Ascending aorta (tissue), 2 donors: ENCODE measurements at places on chromosomes 1 and 21. TPM values are rescaled to one million over a fixed set of nuclear protein-coding genes. Genes with fewer than 3 reads are reported as not detected.

CSF3R gene
- 3.1 TPM for total RNA-seq

CLCN6 gene
- 18.6 TPM for total RNA-seq

CLDN17 gene
- not detected for total RNA-seq

CBS gene
- total RNA-seq, result 29.5 TPM

CD1D gene
- total RNA-seq, result not detected

MANEAL gene
- 0.43 TPM for total RNA-seq

POLR3C gene
- total RNA-seq, result 18.9 TPM

SPRR5 gene
- total RNA-seq, result not detected

HORMAD1 gene
- not detected for total RNA-seq

CHI3L2 gene
- 10.1 TPM for total RNA-seq

ZSWIM5 gene
- total RNA-seq, result 1.2 TPM

FMO2 gene
- 90.3 TPM for total RNA-seq

CD1B gene
- total RNA-seq, result not detected

NUDT4B gene
- total RNA-seq, result 52.5 TPM

MRPL20 gene
- total RNA-seq, result 63.4 TPM

AMPD1 gene
- total RNA-seq, result not detected

ILDR2 gene
- not detected for total RNA-seq

ITLN2 gene
- total RNA-seq, result not detected

UBE2U gene
- total RNA-seq, result not detected

FAM177B gene
- total RNA-seq, result not detected

C4BPA gene
- total RNA-seq, result not detected

LHX8 gene
- not detected for total RNA-seq

ACTL8 gene
- not detected for total RNA-seq

DNAJC28 gene
- total RNA-seq, result 1.5 TPM

GPR52 gene
- total RNA-seq, result 0.75 TPM

AMY1A gene
- total RNA-seq, result not detected

PLEKHG5 gene
- 11.4 TPM for total RNA-seq
